Epithelial cell of esophagus (primary cell): ENCODE measurements at places on chromosomes 11 and 22.

DNA sequence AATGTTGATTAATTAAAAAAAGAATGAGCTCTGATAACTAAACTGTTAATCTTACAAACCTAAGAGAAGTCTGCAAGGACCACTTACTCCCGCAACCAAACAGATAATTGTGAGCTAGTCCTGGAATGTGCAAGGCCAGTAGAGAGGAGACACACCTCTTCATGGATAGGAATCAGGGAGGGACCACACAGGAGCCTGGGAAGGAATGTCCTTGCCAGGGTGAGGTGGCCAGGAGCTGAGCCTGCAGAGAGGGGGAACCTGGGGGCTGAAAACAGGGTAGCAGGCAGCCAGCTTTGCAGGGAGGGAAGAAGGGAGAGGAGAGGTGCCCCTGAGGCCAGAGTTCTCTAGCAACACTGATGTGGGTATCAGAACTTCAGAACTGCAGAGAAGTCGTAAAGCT lies 9.4 kb upstream of the NLRP10 start:
- DNase-seq: no peak

GRCh38 chr11:104995001-104995408 lies 26.6 kb upstream of the CASP4 start:
- no peak for DNase-seq

- no peak for DNase-seq
Measured at GRCh38 chr11:134392953-134393615, 19.0 kb downstream of the B3GAT1 start.

DNA sequence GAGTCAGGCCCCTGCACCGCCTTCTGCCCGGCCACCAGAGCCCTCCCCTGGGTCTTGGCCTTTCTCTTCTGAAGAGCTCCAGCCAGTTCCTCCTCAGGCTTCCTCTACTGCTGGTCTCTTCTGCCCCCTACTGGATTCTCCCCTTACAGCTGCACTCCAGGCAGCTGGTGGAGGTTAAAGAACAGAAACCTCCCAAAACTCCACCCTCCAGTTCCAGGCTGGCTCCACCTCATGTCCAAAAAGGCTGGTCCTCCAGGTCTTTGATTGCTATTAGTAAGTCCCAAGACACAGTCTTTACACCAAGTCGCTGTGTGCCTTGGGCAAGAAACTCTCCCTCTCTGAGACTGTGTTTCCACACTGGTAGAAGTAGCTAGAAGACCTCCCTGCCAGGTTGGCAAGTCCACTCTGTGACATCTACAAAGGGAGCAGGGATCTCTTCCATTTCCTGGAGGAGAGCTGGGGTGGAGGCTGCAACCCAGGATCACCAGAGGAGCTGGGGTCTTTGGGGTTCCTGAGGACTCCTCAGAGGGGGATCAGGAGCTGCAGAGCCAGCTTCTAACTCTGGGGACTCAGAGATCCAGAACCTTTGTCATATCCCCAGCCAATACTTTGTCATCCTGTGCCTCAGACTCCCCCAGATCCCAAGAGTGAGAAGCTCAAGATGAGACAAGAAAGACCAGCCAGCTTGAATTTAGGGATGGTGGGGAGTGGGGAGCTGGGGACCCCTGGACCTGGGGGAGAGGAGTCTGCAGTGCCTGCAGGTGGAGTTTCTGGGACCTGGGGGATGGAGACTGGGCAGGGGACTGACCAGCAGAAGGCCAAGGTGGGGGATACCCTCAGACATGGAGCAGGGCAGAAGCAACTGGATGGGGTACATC lies 3.4 kb upstream of the IGLL5 start:
- peak; percentile 45 for DNase-seq

DNA sequence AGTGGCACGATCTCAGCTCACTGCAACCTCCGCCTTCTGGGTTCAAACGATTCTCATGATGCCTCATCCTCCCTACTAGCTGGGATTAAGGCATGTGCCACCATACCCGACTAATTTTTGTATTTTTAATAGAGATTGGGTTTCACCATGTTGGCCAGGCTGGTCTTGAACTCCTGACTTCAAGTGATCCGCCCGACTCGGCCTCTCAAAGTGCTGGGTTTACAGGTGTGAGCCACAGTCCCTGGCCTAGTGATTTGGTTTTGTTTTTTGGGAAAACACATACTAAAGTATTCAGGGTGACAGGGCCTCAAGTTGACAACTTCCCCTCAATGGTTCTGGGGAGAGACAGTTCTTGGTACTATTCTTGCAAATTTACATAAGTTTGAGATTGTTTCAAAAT lies 22.1 kb downstream of the TNRC6B start:
- no peak for DNase-seq

- no peak for DNase-seq
Measured at GRCh38 chr11:92768121-92768840, 201.2 kb upstream of the MTNR1B start.

DNA sequence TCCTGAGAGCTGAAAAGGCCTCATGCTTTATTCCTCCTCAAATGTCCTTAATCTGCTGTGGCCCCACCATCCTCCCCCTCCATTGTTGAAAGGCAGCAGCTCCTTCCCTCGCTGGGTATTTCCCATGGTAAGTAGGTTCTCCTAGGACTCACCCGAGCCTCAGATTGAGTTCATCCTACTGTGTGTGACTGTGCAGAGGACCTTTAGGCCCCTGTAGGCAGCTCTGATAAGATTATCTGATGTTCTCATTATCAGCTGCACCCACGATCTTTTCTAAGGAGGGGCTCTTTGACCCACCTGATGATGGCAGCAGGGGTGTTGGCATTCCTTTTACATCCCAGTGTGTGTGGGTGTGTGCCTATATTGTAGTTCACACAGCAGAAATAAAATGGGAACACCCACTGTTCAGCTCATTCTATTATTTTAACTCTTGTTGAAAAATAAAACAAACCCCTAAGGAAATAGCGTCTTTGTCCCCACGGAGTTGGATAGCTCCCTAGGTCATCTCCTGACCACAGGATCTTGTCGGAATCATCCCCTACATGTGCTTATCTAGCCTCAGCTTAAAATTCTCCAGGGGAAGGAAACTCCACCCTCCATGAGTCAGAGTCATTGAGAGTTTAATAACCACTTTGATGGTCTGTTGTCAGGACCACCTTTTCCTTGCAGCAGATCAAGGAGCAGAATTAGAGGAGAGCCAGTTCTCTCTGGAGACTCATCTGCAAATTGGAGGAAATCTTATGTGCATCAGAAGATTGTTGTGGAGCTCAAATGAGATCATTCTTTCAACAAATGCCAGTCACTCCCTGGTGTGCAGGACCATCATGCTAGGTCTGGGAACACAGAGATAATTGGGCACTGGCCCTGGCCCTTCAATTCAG lies 19.3 kb downstream of the ENDOD1 start:
- peak; percentile 18 for DNase-seq

- DNase-seq: no peak
Measured at GRCh38 chr11:83663988-83664387, 377.8 kb upstream of the CCDC90B start.

- DNase-seq: no peak
Measured at GRCh38 chr11:62592989-62593421, 1.7 kb upstream of the TUT1 start.

GRCh38 chr22:42912059-42912458 lies 55.0 kb upstream of the ARFGAP3 start:
- DNase-seq: no peak

GRCh38 chr11:70798296-70798695 lies 400.0 kb downstream of the CTTN start:
- DNase-seq: no peak

DNA sequence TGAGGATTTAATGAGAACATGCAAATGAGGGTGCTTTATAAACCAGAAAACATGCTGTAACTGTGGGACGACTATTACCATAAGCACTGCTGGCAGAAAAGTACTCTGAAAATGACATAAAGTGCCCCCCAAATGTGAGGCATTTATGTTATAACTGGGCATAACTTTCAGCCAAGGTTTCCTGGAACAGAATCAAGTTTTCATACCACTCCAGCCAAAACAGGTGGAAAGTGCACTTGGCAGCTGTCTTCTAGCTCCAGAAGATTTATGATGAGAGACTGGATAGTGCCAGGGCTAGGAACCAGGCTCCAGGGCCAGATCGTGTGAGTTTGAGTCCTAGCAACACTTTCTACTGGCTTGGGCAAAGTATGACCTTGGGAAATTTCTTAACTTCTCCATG lies 339.2 kb downstream of the TENM4 start:
- DNase-seq: no peak

DNA sequence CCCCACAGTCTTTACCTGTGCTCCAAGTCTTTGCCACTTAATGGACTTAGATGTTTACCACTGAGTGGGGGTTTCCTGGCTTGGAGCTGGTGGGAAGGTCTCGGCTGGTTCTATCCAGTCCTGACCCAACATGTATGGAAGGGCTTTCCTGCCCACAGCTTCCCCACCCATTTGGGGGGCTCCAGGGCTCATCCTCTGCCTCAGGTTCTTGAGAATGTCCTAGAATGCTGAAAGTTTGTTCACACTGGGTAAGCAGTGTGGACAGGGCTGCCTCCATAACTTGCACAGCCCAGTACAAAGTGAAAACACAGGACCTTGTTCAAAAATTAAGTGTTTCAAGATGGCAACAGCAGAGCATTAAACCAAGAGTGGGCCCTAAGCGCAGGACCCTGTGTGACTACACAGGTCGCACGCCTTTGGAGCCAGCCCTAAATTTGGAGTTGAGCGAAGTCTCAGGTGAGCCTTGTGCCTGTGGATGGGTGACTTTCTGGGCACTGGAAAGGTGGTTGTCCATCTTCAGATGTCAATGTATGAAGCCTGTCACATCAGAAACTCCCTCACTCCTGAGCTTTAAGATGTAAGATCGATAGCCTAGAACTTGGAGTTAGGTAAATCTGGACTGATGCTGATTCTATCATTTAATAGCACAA lies 72.7 kb upstream of the NARS2 start:
- no peak for DNase-seq

DNA sequence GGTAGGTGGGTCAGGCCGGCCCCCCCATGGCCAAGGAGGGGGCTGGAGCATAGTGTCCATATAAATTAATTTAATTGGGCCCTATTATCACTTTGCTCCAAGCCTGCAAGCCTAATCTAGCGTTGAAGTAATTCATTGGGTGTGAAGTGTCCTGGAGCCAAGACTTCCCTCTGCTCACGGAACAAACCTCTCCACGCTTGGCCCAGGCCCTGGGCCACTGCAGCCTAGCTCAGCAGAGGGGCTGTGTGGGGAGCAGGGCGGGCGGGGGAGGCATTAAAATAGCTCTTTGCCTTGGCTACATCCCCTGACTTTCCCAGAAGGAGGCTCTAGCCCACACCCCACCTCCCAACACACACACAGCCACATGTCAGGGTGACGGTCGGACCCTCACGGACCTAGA lies 73.5 kb downstream of the THAP12 start:
- no peak for DNase-seq

DNA sequence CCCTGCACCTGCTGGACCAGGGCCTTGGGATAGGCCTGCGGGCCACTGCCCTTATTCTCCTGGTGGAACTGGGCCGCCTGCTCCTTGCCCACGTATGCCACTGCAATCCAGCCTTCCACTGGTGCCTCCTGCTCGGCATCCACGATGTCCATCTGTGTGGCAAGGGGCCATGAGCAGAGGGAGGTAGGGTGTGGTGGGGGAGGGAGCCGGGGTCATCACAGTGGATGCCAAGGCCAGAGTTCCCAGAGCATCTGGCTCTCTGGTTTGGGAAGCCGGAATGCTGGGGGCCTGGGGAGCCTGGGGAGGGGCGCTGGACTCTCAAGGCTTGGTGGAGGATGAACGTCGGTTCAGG lies 627 bp downstream of the RNF215 start:
- no peak for DNase-seq

GRCh38 chr11:38476808-38477575 lies 1879.0 kb upstream of the RAG2 start:
- DNase-seq: peak; percentile 24

GRCh38 chr22:24848559-24849168 lies 42.7 kb downstream of the SGSM1 start:
- DNase-seq: no peak

GRCh38 chr11:96893988-96894387 lies 504.2 kb downstream of the JRKL start:
- DNase-seq: no peak

DNA sequence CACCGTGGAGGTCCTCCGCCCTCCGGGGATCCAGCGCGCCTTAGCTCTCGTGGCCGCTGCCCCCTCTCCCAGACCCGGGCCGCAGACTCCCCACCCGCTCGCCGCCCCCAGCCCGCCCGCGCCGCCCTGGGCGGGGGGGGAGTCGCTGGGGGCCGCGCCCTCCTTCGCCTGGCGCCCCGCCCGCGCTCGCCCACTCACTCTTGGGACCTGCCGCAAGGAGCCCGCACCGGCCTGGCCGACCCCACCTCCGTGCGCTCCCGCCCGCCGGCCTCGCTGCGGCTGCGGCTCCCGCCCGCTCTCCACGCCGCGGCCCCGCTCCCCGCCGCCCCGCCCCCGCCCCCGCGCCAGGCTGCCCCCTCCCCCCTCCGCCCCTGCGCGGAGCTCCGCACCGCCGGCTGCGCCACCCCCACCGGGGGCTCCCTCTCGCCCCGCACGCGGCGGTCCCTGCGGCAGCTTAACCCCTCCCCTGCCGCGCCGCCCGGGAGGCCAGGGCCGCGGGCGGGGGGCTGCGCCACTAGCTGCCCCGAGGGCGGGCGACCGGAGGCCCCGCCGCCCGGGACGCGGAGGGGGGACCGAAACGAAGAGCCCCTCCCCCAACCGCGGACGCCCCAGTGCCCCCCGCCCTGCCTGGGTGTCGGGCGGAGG lies 724 bp upstream of the RASGRP2 start:
- no peak for DNase-seq

GRCh38 chr11:111870522-111870885 lies 877 bp downstream of the ALG9 start:
- peak; percentile 5 for DNase-seq

GRCh38 chr11:86595451-86595850 lies 77.0 kb downstream of the ME3 start:
- no peak for DNase-seq

DNA sequence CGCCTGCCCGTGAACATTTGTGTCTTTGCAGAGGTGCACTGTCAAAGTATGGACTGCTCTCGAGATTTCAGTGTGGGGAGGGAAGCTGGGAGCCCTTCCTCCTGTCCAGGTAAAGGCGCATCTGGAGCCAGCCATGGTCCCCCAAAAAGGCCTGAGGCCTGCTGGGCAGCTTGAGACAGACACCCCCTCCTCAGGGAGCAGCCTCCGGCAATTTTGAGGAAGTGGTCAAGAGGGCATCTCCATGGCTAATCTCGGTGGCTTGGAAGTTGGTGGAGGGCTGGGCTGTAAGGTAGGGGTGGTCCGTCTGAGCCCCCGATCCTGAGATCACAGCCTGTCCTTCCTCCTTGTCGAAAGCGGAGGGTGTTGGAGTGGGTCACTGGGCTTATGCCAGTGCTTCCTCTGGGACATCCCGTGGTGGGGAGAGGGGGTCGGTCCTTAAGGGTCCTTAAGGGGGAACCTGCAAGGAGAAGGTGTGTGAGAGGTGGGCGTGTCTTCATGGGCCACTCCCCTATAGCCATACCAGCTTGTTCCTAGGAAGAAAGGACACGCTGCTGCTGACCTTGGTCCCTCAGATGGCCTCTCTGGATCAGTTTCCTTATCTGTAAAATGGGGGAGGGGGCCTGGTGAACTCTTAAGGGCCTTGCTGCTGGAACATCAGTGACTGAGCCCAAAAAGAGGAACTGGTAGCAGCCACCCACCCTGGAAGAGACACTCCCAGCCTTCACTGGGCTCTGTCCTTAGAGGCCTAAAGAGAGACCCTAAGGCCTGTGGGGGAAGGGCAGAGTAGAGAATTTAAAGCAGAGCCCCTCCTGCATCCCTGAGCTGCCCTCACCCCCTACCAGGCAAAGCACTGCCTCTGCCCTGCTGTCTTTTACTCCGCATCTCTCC lies 2.6 kb downstream of the KCNC1 start:
- no peak for DNase-seq

GRCh38 chr11:119103793-119104192 lies 2.1 kb upstream of the DPAGT1 start:
- no peak for DNase-seq

GRCh38 chr11:92449222-92449621 lies 224.6 kb downstream of the FAT3 start:
- DNase-seq: peak; percentile 15
